ENCODE measurements at places on chromosomes 3 and 15.

GRCh38 chr3:108713816-108714215 lies 43.4 kb downstream of the RETNLB start:
- DNase-seq = no peak

GRCh38 chr15:101646672-101647071 lies 5.5 kb downstream of the TM2D3 start:
- DNase-seq = no peak

DNA sequence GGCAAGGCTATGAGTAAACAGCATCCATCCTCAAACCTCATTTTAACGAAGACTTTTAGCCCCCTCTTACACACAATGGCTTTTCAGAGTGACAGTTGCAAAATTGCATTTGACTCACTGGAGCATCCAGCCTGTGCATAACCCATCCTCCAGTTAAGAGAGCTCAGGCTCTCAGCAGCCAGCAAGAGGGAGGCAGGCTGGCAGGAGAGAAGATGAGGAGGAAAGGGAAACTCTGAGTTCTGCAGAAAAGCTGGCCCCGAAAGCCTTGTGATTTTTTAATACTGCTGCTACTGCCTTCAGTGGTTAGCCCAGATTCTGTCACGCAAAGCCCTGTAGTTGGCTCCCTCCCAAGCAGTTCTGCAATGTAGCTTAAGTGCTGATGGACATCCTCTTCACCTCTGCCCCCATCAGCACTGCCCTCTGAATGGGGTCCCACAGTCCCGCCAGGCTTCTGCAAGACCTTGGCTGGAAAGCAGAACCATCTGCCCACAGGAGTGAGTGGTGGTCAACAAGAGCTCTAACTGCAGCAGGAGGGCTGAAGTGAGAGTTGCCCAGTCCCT lies 371.3 kb downstream of the EPHB1 start:
- DNase-seq = no peak

GRCh38 chr3:171458864-171459136 lies 1.4 kb downstream of the TNIK start:
- DNase-seq = no peak

DNA sequence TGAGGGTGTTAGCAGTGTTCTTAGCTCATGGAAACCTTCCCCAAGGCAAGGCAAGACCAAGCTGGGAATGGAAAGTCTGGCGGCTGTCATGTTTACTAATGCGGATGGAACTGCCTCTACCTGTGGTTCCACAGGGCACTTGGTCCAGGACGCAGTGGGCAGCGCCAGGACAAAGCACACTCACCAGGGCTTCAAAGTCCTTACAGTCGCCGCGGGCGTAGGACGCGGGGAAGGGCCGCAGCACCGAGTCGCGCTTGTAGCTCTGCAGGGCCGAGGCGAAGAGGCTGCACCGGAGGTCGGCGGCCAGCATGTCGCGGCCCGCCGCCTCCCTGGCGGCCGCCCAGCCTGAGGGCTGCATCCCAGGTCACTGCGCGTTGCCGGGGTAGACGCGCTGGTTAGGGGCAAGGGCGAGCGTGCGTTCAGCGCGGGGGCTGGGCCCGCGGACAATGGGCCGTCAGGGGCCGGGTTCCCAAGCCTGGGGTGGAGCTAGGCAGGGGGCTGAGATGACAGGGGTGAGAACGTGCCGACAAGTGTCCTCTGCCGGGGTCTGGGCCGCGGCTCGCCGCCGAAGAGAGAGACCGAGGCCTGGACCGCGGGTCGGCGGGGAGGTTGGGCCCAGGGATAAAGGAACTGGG lies 497 bp downstream of the PARP16 start:
- no peak for DNase-seq

Measured in kidney epithelial cell (primary cell).